Neural crest cell (in vitro differentiated cells): ENCODE measurements at places on chromosomes 4 and X.

DNA sequence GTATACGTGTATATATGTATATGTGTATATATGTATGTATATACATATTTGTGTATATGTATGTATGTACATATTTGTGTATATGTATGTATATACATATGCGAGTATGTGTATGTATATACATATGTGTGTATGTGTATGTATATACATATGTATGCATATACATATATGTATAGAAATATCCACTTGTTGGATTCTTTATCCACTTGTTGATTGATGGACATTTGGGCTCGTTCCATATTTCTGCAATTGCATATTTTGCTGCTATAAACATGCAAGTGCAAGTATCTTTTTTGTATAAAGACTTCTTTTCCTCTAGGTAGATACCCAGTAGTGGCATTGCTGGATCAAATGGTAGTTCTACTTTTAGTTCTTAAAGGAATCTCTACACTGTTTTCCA lies 25.5 kb upstream of the NHSL2 start:
- no peak for DNase-seq

GRCh38 chrX:81708487-81708886 lies 506.6 kb downstream of the SH3BGRL start:
- no peak for DNase-seq

DNA sequence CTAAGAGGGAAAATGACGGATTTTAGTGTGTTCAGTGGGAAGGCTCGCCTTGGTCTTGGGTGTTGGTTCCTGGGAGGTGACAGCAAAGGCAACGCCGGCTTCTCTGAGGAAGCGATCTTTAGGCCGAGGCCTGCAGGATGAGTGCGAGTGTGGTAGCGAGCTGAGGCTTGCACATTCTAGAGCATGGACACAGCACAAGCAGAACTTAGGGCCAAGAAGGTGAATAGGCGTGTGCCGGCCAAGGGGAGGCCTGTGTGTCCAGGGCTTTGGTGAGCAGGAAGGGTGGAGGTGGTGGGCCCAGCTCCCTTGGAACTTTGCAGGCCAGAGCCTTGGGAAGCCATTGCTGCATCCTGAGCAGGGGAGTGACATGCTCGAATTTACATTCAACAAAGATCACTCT lies 67.9 kb downstream of the TNIP2 start:
- DNase-seq: no peak

DNA sequence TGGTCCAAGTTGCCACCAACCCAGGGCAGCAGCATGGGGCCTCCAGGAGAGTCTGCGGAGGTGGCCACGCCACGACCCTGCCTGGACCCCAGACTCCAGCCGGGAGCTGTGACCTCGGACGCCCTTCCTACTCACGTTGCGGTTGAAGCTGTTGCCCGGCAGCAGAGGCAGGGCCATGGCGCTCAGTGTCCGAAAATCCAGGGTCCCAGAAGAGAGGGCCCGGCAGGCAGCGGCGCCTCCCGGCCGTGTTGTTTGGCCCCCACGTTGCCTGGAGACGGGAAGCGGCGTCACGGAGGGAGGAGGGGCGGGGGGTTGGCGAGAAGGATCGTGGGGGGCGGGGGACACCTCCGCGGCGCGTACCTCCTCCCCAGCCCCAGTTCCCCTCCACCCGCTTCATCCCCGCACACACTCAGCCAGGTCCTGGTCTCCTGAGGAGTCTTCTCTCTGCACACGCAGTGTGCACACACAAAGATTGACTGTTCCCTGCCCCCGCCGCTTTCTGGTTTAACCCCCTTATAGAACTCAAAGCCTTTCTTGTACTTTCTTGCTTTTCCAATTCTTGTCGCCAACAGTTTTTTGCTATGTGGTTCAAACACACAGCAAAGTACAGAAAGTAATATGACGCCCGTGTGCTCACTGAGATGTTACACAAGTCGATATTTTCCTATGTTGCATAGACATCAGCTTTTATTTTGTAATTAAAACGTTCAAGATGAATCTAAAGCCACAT lies at the start of gene EFHC2:
EFHC2 (minus strand) TSS at position 261 of the 730 bp plus-strand sequence; CDS start at position 177, 84 bp downstream.
- peak; percentile 6 for DNase-seq

DNA sequence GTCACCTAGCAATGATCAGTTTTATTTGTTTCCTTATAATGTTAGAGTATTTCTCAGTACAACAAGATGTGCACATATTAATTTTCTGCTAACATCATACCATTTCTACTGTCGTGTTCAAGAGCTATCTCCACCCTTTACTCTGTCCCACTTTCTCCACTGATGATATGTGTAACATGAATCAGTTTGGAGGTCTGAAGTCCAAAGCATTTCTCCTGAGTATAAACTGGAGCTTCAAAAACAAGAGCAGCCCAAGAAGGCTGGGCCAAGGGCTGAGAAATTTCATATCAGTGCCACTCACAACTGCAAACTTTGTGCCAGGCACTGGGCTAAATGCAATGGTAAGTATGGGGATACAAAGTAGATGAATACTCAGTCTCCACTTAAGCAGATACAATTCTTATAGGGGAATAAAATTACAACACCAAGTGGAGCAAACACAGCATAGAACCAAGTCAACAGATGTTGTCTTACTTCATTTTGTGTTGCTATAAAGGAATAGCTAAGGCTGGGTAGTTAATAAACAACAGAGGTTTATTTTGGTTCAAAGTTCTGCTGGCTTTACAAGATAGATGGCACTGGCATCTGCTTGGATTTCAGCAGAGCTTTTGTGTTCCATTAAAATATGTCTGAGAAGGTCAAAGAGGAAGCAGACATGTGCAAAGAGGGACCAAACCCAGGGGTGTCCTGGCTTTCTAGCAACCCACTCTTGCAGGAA lies 44.2 kb downstream of the AMELX start:
- no peak for DNase-seq

DNA sequence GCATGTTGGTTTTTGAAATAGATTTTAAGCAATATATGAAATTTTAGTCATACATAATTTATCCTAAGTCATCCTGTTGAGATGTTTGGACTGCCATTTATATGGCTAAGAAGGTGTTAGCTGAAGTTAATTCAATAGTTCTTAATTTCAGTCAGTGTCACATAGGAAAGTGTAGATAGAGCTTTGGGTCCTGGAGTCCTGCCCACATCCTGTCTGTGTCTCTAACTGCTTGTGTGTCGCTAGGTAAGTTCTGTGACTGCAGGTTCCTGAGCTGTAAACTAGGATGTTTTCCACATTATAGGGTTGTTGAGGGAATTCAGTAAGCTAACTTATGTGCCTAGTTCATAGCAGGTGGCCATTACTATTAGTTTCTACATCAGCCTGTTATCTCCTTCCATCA lies 20.7 kb downstream of the OFD1 start:
- DNase-seq: no peak

- DNase-seq: no peak
These were observed 65.4 kb downstream of the HTRA3 start for GRCh38 chr4:8334786-8335460.

GRCh38 chrX:130260316-130260715 lies 8.4 kb downstream of the ZNF280C start:
- no peak for DNase-seq

GRCh38 chr4:79253924-79254323 lies 71.9 kb downstream of the NAA11 start:
- no peak for DNase-seq

- DNase-seq: no peak
These were observed 25.4 kb upstream of the IL2 start for GRCh38 chr4:122481766-122482405.

- no peak for DNase-seq
These were observed 133.6 kb upstream of the VAMP7 start for GRCh38 chrX:155747520-155747919.
